Keratinocyte (primary cell): ENCODE measurements at places on chromosomes 2 and 18.

DNA sequence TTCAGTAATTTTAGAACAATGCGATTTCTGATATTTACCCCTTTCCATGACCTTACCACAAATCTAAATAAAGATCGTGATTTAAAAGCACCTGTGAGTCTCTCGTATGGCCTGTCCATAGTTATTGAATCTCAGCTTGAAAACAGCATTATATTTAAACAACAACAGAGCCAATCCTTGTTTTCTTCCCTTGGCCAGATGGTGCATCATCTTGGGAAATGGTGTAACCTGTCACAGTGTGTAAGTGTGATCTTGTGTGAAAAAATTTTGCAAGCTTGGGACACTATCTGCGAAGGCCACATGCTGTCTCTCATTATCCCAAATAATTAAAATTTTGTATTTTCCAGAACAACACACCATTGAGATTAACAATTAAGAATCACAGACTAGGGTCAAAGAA is 262.7 kb upstream of the SPHKAP start:
- no peak for DNase-seq

- no peak for DNase-seq
Observed at GRCh38 chr2:153068052-153068451, 349.6 kb downstream of the ARL6IP6 start.

DNA sequence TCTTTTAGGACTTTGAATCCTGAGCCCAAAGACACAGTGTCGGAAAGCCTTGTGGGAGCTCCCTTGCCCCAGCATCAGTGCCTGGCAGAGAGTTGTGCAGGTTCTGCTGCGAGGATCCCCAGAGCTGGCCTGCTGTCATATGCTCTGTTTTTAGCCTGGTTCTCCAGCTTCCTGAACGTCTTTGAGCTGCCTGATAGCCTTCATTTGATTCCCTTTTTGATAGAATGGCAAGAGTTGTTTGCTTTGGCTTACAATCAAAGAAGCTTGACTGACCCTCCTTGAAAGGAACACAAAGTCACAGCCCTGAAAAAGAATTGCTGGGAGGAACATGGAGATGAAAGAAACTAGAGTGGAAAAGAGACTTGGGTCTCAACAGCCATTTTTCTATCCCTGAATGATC is 95.4 kb downstream of the C1QL2 start:
- no peak for DNase-seq

- DNase-seq: no peak
Observed at GRCh38 chr2:98037206-98037605, 41.5 kb upstream of the TMEM131 start.

GRCh38 chr2:119598596-119599263 is 54.5 kb downstream of the CFAP221 start:
- DNase-seq: no peak

- no peak for DNase-seq
Observed at GRCh38 chr2:171793691-171794678, 100.1 kb downstream of the SLC25A12 start.

DNA sequence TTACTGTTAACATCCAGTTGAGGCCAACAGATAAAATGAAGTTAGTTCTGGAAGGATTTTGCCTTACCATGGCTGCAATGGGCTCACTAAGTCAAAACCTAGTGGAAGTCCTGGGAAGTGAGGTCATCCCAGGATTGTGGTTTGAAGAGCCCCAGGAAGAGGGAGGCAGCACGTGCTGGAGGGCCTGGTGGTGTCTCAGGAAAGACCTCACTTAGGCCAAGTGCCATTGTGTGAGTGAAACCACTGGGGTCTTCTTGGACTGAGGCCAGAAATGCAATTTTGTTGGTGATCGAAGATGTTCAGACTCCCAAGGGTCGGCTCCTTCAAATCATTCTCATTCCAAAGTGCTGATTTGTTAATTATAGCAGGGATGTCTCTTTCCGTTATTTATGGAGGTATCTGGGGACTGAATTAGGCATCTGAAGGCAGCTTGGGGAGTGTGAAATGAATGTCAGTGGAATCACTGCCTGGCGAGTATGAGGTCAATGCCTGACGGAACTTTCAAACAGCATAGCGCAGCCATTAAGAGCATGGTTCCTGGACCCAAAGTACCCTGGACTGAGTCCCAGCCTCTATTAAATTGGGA is 60.0 kb downstream of the IL1R2 start:
- no peak for DNase-seq

DNA sequence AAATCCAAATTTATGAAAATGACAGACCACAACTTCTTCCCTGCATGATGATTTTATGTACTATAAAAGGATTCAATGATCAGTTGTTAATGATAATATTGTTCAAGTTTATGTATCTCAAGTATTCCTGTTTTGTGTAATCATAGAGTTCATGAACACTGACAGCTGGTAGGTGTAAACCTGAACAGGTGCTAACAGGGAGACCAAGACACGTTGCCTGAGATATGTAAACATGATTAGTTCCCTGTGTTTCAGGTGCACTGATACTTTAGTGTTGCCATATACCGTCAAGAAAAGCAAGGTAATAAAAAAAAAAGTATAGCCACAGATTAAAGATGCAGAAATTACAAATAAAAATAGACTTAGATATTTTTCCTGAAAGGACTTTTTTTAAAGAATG is 131.8 kb downstream of the BAZ2B start:
- DNase-seq: no peak

GRCh38 chr18:48777744-48778116 is 173.0 kb downstream of the SMAD7 start:
- DNase-seq: no peak

DNA sequence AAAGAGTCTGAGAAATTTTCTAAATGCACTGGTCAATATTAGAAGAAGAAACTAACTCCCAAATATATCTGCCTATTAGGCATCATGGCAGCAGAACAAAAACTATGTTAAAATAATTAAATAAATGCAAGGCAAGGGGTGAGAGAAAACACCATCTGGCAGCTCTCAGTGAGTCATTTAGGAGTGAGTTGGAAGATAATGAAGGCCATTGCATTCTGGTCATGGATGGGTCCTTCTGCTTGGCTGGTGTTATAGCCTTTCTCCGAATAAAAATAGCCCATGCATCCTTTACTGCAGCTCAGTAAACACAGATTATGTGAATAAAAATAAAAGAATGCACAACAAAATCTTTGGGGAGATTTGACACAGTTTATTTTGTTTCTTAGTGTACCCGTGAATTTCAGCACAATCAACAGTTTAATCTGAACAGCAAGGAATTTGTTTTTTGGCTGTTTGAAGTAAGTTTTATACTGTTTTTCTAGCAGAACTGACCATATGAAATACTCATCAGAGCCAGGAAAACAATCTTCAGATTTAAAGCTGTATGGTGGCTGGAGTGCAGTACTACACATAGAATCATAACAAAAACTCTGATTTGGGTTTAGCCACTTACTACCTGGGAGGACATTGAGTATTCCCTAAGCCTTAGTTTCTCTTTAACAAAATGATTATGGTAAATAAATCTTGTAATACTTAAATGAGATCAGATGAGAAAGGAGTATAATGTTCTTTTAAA is 225.1 kb upstream of the ITGA4 start:
- no peak for DNase-seq

- DNase-seq: peak; percentile 17
Observed at GRCh38 chr18:21444465-21445212, 155.9 kb downstream of the ESCO1 start.

DNA sequence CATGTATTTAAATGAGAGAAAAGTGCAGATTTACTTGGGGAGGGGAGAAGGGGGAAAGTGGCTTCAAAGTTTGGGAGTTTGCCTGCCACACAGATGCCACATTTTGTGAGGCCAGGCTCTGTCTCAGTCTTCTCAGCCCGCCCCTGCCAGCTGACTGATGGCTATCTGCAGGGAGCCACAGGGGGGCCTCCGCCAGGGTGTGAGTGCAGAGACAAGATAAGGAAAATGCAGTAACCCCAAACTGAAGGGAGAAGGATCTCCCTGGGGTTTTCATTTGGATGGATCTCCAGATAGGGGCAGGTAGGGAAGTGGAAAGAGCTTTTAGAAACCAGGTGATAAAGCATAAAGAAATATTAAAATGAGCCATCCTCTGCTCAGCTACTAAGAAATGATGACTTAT is 128.8 kb downstream of the ZNF521 start:
- no peak for DNase-seq

DNA sequence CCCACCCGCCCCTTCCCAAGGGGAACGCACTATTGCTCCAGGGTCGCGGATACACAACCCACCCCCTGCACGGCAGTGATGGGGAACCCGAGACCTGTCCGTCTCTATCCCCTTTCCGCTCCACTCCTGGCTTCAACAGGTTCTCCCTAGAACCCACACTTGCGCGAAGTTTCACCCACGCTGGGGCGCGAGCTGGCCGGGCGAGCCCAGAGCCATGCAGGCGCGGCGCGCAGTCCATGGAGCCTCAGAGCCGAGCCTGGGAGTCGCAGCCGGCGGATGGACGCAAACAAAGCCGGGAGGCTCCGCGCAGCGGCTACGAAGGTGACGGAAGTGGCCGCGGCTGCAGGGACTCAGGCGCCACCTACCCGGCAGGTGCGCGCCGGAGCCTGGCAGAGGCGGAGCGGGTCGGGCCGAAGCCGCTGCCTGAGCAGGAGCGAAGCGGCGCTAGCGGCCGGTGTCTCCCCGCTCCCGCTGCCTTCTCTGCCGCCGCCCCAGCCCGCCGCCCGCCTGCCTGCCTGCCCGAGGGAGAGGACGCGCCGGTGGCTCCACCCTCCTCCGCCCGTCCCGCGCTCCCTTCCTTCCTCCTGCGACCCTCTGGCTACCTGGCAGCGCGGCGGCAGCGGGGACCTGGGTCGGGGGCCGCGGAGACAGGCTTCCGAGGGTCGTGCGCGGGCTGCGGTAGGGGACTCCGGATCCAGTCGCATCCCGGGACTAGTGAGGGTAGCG is 14.0 kb downstream of the ALPG start:
- no peak for DNase-seq

GRCh38 chr2:102241616-102242305 is 54.9 kb downstream of the IL1RL2 start:
- no peak for DNase-seq

DNA sequence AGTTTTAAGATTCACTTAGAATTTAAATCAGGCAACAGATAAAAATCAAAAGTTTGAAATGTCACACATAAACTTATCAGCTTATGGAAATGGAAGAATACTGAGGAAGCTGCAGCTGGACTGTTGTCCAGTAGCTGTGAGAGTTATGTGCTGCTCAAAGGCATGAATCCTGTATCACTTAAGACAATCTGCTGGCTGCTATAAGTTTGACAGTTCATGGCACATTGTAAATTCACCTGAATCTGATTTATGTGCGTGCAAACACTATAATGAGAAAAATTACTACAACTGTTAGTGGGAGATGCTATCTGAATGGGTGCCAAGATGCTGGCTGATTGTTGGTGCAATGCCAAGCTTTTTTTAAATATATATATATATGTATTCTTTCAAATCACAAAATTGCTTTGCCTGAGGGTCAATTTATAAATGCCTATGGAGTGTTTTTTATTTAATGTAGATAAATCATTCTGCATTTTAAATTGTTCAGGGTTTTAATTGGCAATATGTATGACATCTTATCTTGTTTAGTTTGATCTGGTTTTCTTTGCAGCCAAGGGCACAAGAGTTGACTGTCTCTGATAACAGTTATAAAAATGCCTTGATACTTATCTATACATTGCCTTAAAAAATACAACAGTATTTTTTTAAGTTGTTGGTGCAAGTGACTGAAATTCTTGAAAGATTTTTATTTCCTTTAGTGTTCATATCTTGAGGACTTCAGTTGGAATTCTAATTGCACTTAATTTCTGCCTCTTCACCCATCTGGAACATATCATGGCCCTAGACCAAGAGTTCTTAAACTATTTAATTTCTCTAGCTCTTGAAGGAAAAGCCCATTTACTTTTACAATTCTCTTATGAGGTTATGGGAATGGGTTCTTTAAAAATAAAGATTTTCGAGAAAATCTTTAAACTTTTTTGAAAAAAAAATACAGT is 48.7 kb downstream of the CAVIN2 start:
- no peak for DNase-seq
